Right ventricle myocardium superior (tissue), 1 donor: ENCODE measurements at places on chromosomes 1 and 21. TPM values are rescaled to one million over a fixed set of nuclear protein-coding genes. Genes with fewer than 3 reads are reported as not detected.

GRCh38 chr1:223201967-223202366, 58.9 kb upstream of the TLR5 start:
- DNase-seq: no peak

- no peak for DNase-seq
Measured at GRCh38 chr1:99441299-99442095, 177.2 kb downstream of the PLPPR4 start.

DNA sequence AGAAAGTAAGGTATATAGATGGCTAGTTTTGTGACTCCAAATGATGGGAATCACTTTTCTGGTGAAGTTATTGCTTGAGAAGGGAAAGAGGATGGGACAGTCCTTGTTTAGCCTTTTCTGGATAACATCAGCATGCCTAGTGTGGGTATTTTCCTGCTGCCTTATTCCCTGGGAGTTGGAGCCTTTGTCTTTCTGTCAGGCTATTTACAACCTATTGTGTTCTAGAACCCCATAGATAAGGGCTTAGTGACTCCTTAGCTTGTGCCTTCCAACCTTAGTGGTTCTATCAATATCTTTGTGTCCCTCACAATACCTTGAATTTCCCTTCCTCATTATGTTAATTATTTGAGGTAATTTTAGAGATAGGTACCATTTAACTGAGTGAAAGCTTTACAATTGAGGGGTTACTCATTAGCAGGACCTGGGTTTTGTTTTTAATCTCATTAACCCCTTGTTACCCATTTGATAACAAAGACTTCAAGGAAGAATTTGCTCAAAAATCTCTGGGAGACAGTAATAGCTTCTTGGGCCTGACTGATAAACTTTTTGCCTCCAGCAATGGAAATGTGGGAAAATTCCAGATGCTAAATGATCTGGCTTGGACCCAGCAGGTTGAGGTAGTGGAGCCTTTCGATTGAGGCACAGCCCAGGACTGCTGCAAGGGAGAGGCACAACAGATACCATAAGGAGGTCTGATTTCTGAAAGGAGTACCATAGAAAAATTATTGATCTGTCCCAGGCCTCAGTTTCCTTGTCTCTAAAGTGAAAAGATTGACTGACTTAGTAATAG, 49.0 kb downstream of the CACHD1 start:
- no peak for DNase-seq

GRCh38 chr1:184906761-184907160, 67.5 kb downstream of the NIBAN1 start:
- no peak for DNase-seq

- no peak for DNase-seq
Measured at GRCh38 chr1:65503427-65503826, 83.0 kb downstream of the LEPR start.

DNA sequence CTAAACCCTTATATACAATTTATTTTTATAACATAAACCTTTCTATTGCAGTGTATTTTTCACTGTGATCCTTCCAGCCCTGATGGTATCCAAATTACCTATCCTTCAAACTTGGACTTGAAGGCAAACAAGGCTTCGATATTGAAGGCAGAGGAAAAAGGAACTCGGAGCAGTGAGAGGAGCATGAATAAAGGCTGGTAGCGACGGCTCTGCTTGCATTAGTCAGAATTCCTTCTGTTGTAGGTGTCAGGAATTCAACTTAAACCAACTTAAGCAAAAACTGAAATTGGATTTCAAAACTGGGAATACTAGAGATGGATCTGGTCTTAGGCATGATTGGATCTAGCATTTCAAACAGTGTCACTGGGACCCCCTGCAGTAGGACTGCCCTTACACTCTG, 17.8 kb upstream of the SSX2IP start:
- no peak for DNase-seq

- DNase-seq: no peak
Measured at GRCh38 chr1:167676916-167677848, 44.6 kb upstream of the MPZL1 start.

DNA sequence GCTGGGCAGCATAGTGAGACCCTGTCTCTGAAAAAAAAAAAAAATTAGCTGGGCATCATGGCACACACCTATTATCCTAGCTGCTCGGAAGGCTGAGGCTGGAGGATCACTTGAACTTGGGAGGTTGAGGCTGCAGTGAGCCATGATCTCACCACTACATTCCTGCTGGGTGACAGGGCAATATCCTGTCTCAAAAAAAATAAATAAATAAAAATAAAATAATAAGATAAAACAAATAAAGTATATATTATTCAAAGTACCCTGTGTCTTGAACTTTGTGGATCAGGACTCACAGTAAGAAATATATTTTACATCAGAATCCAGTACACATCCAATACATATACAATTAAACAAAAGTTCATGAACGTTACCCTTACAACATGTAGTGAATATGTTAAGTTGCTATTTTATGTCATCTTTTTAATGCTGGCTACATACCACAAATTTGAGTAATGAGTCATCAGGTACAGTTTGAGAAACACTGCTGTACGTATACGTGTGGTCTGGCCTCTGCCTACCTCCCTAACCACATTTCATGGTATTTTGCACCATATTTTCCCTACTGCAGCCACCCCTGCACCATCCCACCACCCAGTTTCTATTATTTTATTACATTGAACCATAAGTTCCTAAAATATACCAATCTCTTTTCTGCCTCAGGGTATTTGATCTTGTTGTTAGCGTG, 4.4 kb downstream of the NME7 start:
- no peak for DNase-seq

GRCh38 chr1:165463978-165464377, 19.1 kb upstream of the RXRG start:
- DNase-seq: no peak

GRCh38 chr1:57270927-57271698, 152.7 kb downstream of the DAB1 start:
- no peak for DNase-seq

DNA sequence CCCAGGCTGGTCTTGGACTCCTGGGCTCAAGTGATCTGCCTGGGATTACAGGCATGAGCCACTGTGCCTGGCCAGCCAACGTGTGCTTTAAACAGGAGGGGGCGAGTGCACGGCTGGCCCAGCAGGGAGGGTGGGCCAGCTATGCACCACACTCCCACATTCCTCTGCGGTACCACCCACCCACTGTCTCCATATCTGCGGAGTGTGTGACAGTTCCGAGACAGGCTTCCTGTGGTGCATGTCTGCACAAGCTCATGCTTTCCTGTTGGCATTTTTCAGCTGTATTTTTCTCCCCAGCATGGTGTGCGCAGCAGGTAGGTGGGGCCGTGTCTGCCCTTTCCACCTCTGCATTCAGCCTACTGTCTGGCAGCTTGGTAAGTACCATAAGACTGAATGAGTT, 183.3 kb downstream of the AJAP1 start:
- DNase-seq: no peak

The GPR37L1 gene
- 0.05 TPM for total RNA-seq

The PTPN7 gene
- total RNA-seq: 0.27 TPM

The S1PR1 gene
- 50.9 TPM for total RNA-seq

The SWT1 gene
- total RNA-seq: 6.1 TPM

The FMO2 gene
- total RNA-seq: 59.2 TPM

The DNAI4 gene
- 13.5 TPM for total RNA-seq
